Fibroblast of the aortic adventitia (primary cell): ENCODE measurements at places on chromosomes 2 and 18.

- DNase-seq = no peak
These were observed 2.8 kb upstream of the EFR3B start for GRCh38 chr2:25039126-25039525.

GRCh38 chr2:109604597-109604996 lies 9.2 kb downstream of the SEPTIN10 start:
- DNase-seq = peak; percentile 56

GRCh38 chr2:141707486-141707885 lies 423.3 kb downstream of the LRP1B start:
- DNase-seq = no peak

GRCh38 chr2:96169868-96170507 lies 24.7 kb upstream of the DUSP2 start:
- DNase-seq = no peak

DNA sequence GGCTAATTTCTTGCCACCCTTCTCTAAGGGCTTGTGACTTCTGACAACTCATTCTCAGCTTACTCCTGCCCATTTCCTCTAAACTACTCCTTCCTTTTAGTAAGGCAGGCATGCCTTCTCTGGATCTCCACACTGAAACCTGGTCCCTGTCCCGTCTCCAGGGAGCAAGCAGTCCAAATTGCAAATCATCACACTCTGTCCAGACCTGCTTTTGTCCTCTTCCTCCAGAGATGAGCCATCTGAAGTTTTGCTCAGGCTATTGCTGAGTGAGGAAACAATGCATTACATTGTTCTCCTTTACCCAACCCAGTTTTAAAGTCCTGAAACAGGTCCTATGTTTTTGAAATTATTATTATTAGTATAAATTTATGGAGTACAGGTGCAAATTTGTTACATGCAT lies 57.3 kb downstream of the ARHGAP25 start:
- no peak for DNase-seq

DNA sequence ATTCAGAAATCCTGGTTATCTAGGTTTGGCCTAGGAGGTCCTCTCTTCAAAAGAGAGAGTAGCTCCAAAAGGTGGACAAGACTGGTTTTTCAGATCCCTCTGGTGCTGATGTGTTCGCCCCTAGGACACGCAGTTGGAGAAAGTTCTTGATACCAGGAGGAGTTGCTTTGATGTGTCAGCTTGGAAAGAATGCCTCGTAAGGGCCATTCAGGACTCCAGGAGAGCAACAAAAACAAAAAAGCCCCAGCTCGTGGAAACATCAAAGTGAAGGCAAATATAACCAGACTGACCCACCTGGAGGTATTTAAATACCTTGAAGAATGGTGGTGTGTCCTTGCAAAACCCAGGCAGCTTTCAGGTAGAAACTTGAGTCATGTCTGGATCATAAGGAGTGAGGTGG lies 12.5 kb upstream of the LBH start:
- no peak for DNase-seq

- no peak for DNase-seq
These were observed 118.5 kb downstream of the KCNS3 start for GRCh38 chr2:17996978-17997377.

DNA sequence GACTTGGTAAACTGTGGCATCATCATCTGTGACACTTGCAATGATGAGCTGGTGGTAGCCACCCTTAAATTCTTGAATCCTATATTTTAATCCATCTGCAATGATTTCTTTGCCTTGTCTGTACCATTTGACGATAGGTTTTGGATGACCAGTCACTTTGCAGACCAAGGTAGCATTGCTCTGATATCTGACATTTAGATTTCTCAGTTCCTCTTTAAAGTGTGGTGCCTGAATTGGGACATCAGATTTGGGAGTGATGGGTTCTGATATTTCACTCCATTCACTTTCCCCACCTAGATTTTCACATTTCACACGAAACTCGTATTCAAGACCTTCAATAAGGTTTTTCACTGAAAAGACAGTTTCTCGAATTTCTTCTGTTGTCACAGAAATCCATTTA lies 55.8 kb downstream of the PLEKHA3 start:
- DNase-seq = no peak

DNA sequence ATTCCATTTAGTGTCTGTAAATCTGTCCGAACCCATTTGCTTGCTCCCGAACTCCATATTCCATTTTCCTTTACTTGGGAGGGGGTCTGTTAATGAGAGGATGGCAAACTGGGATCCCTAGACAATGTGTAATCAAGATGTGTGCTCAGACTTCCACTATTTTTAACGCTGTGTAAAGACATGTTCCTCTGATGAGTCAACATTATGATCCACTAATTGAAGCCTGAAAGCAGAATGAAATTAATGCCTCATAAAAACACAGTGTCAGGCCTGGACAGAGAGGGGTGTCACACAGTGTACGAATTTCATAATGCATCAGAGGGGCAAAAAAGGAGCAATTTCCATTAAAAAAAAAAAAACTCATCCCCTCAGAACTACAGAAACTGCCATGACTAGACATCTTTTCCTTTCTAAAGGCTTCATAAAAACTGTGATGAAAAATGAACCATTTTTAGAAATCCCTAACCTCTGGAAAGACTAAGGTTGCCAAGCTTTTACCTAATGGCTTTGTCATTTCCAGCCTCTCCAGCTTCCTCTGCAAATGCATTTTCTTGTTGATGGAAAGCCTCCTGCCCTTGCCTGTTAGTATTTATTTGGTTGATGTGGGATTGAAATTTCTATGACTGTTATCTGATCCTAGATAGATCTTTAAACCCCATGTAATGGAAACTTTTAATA lies 209.2 kb upstream of the DCC start:
- no peak for DNase-seq

DNA sequence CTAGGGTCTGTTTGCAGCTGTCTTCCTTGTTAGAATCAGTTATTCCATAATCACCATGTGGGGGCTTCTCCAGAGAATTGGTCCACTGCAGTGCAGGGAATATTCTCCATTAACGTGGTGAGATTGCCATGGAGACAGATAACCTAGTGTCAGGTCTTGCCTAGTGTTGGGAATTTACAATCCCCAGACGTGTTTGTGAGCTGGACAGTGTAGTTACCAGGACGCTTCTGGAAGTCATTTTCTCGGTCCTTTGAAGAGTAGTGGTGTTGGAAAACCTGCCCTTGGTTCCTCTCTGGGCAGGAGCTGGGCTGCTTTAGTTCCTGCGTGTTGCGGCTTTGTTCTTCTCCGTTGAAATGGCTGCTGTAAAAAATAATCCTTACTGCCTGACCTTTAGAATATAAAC lies 68.8 kb upstream of the LYPD6B start:
- DNase-seq = no peak

DNA sequence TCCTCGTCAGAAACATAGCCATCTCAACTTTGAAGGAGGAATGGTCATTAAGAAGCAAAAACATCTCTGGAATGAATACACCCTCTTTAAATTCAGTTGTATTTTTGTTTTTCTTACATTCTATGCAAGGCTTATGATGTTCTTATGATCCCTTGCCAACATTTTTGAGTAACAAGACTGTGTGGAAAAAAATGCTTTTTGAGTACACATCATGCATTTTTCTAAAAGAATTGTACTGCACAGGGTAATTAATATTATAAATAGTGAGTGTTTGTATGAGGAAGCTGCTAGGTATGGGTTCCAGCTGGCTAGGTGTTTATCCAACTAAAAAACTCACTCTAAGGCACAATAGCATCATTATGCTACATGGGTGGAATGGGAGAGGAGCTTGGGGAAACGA lies 59.0 kb upstream of the SPATS2L start:
- DNase-seq = peak; percentile 28

- DNase-seq = peak; percentile 43
These were observed 697 bp downstream of the ITGA4 start for GRCh38 chr2:181457741-181458425.

GRCh38 chr2:219294356-219295351 lies 14.5 kb downstream of the PTPRN start:
- DNase-seq = peak; percentile 74

- peak; percentile 70 for DNase-seq
These were observed 40.2 kb upstream of the GMCL1 start for GRCh38 chr2:69789175-69789721.

DNA sequence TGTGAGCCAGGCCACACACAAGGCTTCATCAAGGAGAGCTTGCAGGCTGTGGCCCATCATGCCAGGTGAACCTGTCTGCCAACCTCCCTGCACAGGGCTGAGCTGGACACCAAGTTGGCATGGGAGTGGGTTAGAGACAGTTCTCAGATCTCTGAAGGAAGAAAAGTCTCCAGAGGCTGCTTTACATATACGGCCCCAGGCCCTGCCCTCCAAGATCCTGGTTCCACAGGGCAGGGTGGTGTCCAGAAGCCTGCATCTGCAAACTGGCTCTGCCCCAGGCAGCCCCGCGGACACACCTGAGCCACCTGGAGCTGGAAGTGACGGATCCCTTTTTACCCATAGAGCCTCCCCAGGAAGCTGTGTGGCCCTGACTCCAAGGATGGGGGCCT lies 24.2 kb upstream of the HES6 start:
- no peak for DNase-seq

DNA sequence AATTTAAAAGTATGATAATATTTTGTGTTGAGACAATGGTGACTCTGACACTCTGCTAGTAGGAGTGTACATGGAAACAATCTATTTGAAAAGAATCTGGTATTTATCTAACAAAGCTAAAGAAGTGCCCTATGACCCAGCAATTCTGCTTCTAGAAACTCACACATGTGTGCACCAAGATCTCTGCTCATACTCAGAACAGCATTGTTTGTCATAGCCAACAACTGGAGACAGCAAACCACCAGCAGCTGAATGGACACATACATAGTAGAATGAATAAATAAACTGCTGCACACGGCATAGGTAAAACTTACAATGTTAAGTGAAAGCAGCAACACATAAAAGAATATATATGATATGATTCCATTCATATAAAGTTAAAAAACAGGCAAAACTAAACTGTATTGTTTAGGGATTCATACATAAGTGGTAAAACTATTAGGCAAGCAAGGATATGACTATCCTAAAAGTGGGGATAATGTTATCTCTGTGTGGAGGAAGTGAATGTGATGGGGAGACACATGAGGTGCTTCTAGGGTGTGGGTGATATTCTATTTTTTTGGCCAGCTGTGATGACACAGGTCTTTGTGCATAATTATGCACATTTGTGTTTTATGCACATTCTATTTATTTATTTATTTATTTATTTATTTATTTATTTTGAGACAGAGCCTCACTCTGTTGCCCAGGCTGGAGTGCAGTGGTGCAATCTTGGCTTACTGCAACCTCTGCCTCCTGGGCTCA lies 71.1 kb downstream of the RFTN2 start:
- DNase-seq = no peak
